Fibroblast of the aortic adventitia (primary cell): ENCODE measurements at places on chromosomes 7 and 10. TPM values are rescaled to one million over a fixed set of nuclear protein-coding genes. Genes with fewer than 3 reads are reported as not detected.

The GRM3 gene
- not detected in 2 replicates for total RNA-seq

DNA sequence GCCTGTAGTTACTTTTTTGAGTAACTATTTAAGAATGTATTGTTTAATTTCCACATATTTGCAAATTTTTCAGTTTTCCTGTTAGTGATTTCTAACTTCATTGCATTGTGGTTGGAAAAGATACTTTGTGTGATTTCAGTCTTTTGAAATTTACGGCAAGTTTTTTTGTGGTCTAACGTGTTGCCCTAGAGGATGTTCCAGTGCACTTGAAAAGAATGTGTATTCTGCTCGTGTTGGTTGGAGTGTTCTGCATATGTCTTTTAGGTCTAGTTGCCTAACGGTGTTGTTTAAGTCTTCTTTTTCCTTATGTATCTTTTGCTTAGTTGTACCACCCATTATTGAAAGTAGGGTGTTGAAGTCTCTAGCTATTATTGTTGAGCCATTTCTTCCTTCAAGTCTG, 59.7 kb downstream of the LCOR start:
- DNase-seq = no peak

DNA sequence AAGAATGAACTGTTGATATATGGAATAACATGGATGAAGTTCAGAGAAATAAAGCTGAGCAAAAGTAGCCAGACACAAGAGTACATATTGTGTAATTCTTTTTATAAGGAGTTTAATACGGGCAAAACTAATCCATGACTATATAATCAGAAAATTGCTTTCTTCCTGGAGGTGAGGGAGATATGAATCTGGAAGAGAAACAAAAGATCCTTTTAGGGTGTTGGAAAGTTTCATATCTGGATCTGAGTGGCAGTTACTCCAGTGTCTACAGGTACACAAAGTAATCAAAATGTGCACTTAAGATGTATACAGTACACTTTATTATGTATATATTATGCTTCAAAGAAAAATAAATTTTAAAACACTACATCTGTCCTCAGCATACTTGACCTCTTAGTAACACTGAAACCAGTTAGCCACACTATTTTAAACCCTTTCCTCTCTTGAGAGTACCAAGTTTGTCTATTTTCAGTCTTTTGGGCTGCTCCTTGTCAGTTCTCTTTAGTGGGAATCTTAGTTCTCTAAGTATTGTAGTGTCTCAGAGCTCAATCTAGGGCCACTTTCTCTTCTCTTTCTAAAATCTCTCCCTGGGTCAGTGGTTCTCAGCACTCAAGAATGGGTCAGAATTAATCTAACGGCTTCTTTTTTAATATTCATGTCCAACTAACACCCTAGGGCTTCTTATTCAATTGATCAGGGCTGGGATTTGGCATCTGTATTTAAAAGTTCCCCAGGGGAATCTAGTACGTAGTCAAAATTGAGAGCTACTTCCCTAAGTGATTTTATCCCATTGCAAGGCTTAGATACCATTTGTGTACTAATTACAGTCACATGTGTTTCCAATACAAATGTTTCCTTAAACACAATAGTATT, 4.3 kb upstream of the LIPF start:
- DNase-seq = peak; percentile 38

DNA sequence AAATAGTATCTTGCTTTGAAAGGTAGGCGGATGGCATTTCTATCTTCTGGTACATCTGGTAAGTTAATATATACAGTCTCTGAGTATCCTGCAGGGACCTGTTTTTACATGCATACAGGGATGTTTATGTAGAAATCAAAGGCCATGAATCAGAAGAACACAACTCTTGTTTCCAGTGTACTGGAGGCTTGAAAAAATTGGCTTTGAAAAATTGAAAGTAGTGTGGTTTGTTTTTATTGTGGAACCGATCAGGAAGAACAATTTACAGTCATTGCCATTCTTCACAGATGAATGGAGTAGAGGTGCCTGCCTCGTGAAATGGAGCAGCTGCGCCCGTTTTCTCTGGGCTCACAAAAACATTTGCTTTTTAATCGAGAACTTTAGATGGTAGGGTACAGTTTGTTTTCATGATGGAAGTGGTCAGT, 54.0 kb upstream of the RPA3 start:
- no peak for DNase-seq

The FANK1 gene
- 2.3 and 20.4 TPM in 2 replicates for total RNA-seq

DNA sequence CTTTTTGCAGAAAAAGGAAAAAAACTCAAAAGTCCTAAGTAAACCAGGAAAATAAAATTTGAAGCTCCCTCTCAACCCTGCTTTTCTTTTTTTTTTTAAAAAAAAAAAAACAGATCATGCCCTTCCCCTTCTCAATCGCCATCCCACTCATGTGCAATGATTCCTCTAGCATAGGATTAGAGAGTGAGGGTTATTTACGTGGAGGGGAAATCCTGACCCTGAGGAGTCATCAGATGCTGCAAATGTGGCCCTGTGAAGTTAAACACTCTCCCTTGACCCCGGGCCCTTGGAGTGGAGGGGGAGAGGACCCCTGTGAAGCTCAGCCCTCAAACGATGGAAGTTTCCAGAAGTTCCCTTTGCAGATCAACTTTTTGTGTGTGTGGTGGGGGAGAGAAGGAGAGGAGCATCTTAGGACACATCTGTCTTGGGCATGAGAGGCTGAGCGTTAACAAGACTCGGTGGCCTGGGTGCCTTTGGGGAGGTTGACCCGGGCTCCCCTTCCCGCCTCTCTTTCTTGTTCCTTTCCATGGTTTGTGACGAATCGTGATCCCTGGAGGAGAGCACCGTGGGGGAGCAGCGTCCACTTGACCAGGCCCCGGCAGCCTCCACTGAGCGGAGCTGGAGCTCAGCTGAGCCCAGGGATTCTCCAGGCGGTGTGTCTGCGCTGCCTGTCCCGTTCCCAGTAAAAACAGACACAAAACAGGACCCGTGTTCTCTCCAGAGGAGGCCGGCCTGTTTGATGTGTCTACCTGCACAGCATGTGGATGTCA, 1.5 kb upstream of the SHH start:
- DNase-seq = no peak

The SLC16A12 gene
- 0.16 and 0.90 TPM in 2 replicates for total RNA-seq

- DNase-seq = peak; percentile 86
Measured at GRCh38 chr10:3043512-3044368, 23.6 kb upstream of the PFKP start.

The GPNMB gene
- 479 and 525 TPM in 2 replicates for total RNA-seq

The TFPI2 gene
- 69.7 and 97.3 TPM in 2 replicates for total RNA-seq
